ENCODE measurements at places on chromosomes 4 and X.

DNA sequence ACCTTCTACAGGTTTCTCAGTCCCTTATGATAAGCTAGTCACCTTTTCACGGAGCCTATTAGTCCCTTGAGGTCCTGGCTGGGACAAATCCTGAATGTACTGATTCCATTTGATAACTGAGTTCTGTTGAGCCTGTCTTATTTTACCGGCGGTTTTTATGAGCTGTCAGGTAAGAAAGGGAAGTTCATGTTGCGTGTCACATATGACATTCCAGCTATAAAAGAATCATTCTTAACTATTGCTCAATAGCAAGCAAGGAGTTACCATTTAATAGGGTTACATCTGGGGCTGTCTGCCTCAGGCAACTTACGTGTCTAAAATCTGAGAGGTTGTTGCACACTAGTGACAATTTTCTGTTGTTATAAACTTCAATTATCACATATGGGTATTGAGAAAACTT lies 394.6 kb downstream of the TECRL start:
- DNase-seq, result no peak

- DNase-seq, result no peak
Observed at GRCh38 chrX:115260330-115260729, 26.4 kb upstream of the LRCH2 start.

DNA sequence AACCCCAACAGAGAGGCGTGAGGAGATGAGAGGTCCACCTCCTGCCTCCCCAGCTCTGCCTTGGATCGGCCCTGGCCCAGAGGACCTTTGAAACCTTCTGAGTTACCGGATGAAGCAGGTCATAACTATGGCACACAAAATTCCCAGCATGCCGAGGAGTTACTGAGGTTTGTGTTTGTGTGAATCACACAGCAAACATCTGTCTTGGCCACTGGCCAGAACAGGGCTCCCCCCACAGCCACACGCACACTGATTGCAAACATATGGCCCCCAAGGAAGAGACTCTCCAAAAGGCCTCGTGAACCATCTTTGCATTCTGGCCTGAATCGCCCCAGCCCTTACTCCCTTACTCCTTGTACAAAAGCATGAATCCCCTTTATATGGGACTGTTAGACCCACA lies 18.9 kb downstream of the RPS4X start:
- no peak for DNase-seq

DNA sequence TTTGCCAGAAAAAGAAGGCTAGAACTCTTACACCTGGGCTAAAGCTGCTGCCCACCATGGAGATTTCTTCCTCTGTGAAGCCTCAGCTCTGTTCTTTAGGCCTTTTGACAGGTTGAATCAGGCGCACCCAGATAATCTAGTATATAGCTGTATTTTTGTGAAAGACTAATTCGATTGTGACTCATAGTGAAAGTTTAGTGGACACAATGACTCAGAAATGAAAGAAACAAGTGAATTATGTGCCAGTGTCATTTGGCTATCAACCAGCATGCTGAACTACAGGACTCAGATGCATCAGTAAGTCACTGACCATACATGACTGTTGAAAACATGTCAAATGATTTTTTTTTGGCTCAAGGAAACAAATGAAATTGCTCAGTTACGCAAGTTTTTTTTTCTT lies 425.4 kb downstream of the SLITRK2 start:
- no peak for DNase-seq

DNA sequence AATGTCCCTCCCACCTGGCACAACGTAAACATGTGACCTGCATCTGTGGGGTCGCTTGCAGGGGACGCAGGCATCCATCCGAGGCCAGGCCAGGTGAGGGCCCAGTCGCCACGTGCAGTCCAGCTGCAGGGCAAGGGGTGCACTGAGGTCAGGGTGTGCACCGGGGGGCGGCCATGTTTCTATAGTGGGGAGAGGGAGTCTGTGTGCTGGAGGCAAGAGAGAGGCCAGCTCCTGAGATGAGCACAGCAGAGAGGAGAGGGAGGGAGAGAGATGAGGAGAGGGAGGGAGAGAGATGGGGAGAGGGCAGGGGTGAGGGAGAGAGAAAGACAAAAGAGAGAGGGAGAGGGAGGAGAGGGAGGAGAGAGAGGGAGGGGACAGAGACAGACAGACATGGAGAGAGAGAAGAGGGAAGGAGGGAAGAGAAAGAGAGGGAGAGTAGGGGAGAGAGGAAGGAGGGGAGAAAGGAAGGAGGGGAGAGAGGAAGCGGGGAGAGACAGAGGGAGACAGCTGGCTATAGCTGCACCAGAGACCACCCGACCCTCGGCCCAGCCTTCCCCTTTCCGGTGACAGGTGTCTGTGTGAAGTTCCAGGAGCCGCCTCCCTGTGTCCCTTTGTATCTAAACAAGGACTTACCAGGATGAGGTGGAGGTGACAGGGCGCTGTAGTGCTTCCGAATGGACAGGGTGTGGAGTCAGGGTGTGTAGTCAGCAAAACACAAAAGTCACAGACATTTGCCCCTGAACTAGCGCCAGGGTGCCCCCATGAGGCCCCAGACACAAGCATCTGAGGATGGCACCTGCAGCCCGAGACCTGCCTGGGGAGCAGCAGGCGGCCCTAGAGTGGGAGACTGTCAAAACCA lies 68.7 kb downstream of the ADRA2C start:
- no peak for DNase-seq

DNA sequence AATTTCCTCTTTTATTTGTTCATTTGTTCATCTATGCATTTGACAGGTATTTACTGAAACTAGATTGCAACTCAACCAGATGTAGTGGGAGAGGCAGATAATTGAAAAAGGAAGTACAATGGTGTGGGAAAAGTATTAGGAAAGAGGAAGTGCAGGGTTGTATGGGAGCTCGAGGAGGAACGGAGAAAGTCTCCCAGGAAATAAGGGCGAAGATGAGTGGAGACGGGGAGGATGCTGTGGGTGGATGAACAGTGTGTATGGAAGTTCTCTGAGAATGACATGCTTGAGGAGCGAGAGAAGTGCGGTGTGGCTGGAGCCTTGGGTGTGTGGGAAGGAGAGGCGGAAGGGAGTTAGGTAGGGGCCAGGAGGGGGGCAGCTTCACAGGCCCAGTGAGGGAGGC lies 87.5 kb upstream of the DHX15 start:
- no peak for DNase-seq

DNA sequence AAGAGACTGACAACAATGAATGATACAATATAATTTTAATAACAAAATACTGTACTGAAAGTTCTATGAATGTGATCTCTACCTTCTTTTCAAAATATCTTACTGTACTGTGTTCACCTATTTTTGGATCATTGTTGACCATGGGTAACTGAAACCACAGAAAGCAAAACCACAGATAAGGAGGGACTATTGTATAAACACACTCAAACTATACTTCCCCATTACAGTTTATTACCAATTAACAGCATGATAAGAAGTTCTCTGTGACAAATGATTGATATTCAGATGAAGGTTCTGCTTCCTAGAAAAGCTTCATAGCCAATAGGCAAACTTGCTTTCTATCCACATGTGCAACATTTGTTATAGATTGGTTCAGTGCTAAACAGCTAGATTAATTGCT lies 50.1 kb downstream of the GABRG1 start:
- DNase-seq, result no peak

- no peak for DNase-seq
Observed at GRCh38 chr4:1075809-1076699, 37.3 kb downstream of the RNF212 start.

GRCh38 chr4:152000518-152000917 lies 239.7 kb upstream of the GATB start:
- no peak for DNase-seq

- DNase-seq, result peak; percentile 25
Observed at GRCh38 chrX:9456250-9457074, 8.4 kb upstream of the TBL1X start.

- peak; percentile 86 for DNase-seq
Observed at GRCh38 chrX:118495958-118496762, 545 bp downstream of the DOCK11 start.

DNA sequence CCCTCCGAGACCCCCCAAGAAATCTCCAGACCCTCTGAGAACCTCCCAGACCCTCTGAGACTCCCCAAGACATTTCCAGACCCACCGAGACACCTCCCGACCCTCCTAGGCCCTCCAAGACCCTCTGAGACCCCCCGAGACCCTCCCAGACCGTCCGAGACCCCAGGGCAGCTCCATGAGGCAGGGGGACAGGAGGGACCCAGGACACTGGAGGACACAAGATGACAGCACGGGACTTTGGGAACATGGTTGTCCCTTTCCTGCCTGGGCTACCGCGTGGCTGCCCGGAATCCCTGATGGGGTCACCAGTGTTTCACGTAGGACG lies 10.3 kb downstream of the CTBP1 start:
- DNase-seq, result no peak

- DNase-seq, result no peak
Observed at GRCh38 chr4:160414496-160414895, 1311.6 kb downstream of the RAPGEF2 start.

- peak; percentile 56 for DNase-seq
Observed at GRCh38 chr4:184473499-184474262, 669 bp downstream of the IRF2 start.

- DNase-seq, result no peak
Observed at GRCh38 chr4:39825090-39825489, 127.2 kb downstream of the UBE2K start.

GRCh38 chr4:113434247-113434587 lies 327.3 kb downstream of the CAMK2D start:
- DNase-seq, result no peak

GRCh38 chr4:119237201-119237600 lies 24.7 kb downstream of the USP53 start:
- DNase-seq, result no peak

DNA sequence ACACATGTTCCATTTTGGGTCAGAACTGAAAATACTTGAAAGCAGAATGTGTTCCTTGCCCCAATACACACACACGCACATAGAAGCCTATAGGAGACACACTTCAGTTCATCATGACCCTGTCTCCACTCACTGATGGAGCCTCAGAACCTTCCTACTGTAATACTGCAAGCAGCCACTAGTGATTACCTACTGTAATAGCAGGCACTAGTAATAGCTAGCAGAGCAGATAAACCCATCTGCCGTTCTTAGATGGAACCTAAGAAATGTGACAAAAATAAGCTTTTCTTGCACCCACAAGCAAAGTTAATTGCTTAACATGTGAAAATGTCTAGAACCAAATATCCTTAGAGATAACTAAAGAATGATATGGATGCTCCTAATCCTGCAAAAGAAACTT lies 13.6 kb downstream of the AMTN start:
- no peak for DNase-seq

- no peak for DNase-seq
Observed at GRCh38 chr4:17448689-17449088, 63.2 kb downstream of the QDPR start.

DNA sequence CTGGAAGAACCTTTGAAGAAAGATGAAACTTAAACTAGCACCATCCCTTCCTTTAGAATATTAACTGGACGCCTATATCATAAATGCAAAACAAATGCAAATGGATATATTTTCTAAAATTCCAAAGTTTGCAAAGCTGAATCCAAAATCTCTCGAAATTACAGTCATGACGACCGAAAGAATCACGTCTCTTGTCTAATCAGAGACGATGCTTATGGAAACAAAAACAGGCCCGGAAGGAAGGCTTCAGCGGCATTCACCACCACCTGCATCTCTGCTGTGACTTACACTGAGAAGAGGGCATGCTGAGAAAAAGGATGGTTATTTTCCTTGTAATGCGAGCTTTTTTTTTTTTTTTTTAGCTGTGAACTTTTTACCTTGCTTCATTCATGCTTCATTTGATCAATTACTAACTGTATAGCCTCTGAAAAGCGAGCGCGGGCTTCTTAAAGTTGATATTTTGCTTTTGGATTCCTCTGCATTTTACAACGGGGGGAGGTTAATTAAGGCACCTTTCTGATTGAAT lies 209.3 kb downstream of the SOWAHB start:
- no peak for DNase-seq

DNA sequence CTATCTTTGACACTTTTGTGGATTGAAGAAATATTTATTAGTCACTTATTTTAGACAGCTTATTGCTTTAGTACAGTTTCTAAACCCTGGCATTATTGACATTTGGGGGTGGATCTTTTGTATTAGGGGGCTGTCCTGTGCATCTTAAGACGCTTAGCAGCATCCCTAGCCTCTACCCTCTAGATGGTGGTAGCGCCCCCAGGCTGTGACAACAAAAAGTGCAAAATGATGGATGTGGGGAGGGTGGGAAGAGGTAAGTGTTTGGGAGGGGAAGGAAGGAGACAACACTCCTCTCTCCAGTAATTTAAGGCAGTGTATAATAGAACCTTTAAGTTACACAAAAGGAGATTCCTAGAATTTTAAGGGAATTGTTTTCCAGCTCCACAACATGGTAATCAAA lies 1210.6 kb downstream of the C4orf33 start:
- no peak for DNase-seq

GRCh38 chrX:35351795-35352483 lies 409.3 kb downstream of the FAM47B start:
- no peak for DNase-seq

DNA sequence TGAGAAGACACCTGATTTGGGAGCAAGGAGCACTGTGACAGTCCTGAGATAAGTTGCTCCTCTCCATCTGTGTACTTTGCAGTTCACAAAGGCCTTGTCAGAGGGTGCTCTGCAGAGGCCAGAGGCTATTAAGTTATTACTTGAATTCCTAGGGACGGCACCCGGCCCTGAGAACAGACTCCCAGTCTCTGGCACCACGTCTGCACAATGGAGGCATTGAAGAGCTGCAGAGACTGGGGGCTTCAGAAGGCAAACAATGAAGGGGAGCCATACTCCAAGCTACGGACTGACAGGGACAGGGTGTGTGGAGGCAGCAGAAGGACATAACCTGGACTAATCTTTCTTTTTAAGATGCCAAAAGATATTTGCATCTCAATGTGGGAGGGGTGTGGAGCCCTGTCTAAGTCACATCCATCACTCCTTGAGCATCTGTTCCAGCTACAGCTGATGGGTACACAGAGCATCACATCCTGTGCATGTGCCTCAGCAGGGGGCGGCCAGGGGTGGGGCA lies 11.5 kb downstream of the RASGEF1B start:
- DNase-seq, result no peak

- no peak for DNase-seq
Observed at GRCh38 chr4:94131212-94131611, 76.5 kb upstream of the SMARCAD1 start.

- DNase-seq, result no peak
Observed at GRCh38 chrX:1384658-1385252, 7.2 kb downstream of the SLC25A6 start.

DNA sequence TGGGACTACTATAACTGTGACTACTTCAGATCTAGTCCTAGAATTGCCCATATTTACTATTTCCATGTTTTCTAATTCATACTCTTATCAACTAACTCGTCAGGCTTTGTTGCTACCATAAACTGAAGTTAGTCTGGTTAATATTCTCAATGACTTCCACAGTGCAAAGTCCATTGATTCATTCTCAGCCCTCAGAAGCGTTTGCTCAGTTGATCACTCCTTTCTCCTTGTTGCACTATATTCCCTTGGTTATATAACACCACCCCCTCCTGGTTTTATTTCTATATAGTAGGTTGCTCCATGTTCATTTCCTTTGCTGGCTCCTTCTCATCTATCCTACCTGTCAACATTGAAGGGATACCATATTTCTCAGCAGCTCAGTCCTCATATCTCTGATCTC lies 27.2 kb upstream of the SLC6A14 start:
- DNase-seq, result no peak

- no peak for DNase-seq
Observed at GRCh38 chr4:104625706-104626105, 131.0 kb upstream of the CXXC4 start.

Data from activated CD4-positive, alpha-beta memory T cell treated with anti-CD3 and anti-CD28 coated beads, Interleukin-2, amount 10 ng/mL, durations not matched to agents 7 days and 5 days (primary cell).